ENCODE measurements at places on chromosomes 6 and 20.

GRCh38 chr6:118748311-118749062 is 97.1 kb upstream of the CEP85L start:
- no peak for DNase-seq

DNA sequence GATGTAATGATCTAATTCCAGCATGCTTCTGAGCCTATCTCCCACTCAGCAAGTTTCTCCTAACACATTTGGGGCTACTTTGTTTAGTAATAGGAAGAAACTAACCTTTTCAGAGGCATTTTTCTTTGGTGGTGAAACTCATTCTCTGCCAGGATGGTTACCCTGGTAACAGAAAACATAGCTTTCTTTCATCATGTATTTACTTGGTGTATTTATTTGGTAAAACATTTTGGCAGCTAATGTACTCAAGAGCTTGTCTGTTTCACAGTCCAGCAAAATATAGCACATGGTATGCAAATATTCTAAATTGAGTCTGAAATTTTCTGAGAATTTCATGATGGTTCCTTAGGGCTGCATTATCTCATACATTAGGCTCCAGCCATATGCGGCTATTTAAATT is 100.0 kb downstream of the SLC35B3 start:
- no peak for DNase-seq

- no peak for DNase-seq
These were observed 4.5 kb upstream of the COL9A3 start for GRCh38 chr20:62812181-62812906.

- DNase-seq, result no peak
These were observed 15.7 kb upstream of the REPS1 start for GRCh38 chr6:139003751-139004150.

DNA sequence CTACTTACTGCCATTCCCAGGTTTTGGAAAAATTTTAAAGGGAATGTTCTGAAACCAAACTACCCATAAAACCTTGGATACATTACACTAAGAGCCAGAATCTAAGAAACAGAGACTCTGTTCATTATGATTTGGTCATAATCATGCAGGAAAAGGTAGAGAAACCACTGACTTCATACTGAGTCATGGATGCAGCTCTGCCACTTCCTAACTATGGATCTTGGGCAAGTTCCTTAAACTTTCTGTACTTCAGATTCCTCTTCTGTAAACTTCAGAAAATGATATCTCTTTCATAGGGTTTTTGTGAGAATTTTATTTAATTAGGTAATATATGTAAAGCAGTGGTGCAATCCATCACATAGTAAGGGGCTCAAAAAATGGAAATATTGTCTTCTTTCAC is 20.0 kb downstream of the PLA2G7 start:
- no peak for DNase-seq

DNA sequence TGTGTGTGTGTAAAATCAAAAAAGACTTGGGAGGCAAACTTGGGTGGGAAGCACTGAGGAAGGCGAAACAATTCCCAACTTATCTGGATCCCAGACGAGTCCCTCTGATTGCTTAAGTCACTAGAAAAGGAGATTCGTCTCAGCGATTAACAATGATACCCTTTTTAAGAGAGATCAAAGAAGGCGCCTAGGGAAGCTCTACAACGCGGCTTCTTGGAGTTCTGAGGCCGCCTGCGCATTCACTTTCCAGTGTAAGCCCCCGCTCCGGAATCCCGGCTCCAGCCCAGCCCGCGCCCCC is 8.7 kb upstream of the TBX18 start:
- DNase-seq, result no peak

GRCh38 chr6:13428583-13429405 is 58.6 kb downstream of the GFOD1 start:
- no peak for DNase-seq

- DNase-seq, result no peak
These were observed 45.9 kb upstream of the POU5F1 start for GRCh38 chr6:31216208-31216898.

DNA sequence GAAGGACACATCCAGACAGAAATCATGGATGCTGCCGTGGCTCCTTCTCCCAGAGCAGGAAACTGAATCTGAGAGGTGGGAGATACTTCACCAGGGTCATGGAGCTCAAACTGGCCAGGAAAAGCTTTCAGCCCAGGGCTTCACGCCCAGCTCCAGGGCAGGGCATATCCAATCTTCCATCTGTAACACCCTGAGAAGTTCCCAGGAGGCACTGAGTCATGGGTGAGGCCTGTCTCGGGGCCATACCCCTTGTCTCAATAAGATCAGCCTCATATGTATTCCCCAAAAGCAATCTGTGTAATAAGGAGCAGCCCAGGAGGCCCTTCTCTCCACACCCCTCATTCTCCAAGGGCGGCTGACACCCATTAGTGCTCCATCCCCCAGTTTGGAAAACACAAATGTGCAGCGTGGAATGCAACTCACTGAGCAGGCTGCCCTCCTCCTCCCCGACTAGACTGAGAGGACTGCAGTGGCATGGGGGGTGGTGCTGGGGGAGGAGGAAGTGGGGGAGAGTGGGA is 439.3 kb upstream of the SULF2 start:
- DNase-seq, result no peak

DNA sequence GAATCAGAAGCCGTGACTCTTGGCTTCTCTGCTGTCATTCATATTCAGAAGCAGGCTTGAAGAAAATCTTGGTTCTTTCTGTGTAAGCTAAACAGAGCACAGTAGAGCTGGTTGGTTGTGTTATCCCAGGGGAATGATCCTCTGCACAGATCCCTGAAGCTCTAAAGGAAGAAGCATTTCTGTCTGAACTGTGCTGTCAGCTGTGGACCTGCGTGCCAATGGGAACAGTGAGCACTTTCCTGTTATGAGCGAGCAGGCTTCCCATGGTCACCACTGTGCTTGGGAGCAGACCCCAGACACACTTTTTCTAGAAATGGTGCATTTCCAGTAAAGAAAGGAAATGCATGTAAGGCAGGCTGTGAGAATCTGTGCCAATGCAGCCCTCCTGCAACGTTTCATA is 490.2 kb downstream of the EPM2A start:
- no peak for DNase-seq
